Activated T-cell treated with anti-CD3 and anti-CD28 coated beads, Interleukin-2, amount 50 U/mL, for 72 hours (primary cell): ENCODE measurements at places on chromosomes 2 and 18. TPM values are rescaled to one million over a fixed set of nuclear protein-coding genes. Genes with fewer than 3 reads are reported as not detected.

SLC4A3 gene
- not detected for total RNA-seq

- DNase-seq = no peak
These were observed 9.6 kb downstream of the TET3 start for GRCh38 chr2:73994178-73994831.

DNA sequence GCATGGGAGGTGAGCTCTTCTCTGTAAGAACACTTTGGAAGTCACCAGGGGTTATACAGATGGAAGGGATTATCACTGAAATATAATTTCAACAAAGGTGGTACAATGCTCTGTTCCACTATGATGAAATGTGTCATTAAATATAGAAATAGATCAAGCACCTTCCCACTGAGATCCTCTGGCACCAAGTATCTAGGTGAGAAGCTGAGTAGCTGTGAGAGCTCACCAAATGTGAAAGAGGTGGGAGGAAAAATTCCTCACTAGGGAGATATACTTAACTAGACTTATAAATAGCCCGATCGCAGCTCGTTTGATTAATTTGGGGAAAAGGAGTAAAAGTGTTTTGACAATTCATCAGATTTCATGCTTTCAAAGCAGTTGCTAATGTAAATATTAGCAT, 247.6 kb downstream of the SMAD2 start:
- no peak for DNase-seq

PIKFYVE gene
- 29.7 TPM for total RNA-seq

DNA sequence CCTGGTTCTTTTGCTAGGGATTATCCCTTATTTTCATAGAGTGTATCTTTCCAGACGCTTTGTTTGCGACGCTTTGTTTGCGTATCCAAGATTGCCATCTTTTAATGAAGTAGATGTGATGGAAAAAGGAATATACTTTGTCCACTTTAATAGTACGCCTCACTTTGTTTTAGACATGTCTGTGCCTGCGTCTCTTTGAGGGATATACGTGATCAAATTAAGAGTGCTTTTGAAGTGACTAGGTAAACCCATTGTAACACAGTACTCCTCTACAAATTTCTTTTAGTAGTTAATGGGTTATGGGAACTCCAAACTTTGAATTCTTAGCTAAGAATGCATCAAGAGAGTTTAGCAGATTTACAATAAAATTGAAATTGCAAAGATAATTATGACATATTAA, 27.9 kb downstream of the ACSL3 start:
- no peak for DNase-seq
